MCF 10A (cell line): ENCODE measurements at places on chromosomes 6 and 20. TPM values are rescaled to one million over a fixed set of nuclear protein-coding genes. Genes with fewer than 3 reads are reported as not detected.

GTSF1L gene
- not detected in 2 replicates for total RNA-seq

GRCh38 chr20:32513031-32513866 lies 71.9 kb downstream of the NOL4L start:
- H3K36me3 ChIP-seq, result no peaks in the 10 kb centered on the region
- no peak overlapping the region for H3K27ac ChIP-seq

- no peak overlapping the region for H3K4me3 ChIP-seq
- peaks cover 69% of the 10 kb centered on the region for H3K36me3 ChIP-seq
- DNase-seq, result no peak
- H3K27ac ChIP-seq, result peak overlapping the region; percentile 12
- no peaks in the 10 kb centered on the region for H3K27me3 ChIP-seq
- peaks cover 44% of the 10 kb centered on the region for H3K4me1 ChIP-seq
These were observed 35.0 kb upstream of the ID1 start for GRCh38 chr20:31570021-31570463.

SLC35D3 gene
- not detected in 2 replicates for total RNA-seq

DNA sequence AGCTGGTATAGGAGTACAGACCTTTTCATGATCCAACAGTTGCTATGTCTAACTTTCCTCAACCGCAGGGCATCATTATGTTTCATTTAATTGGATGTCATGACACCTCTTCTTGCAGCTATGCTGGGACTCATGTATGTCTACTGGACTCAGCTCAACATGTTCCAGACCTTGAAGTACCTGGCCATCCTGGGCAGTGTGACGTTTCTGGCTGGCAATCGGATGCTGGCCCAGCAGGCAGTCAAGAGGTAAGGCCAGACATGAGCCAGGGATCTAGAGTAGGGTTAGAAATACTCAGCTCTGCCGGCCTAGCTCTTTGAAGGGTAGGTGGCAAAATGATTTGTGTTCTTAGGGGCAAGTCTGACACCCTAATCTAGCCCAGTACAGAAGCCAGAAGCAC lies 25.2 kb downstream of the GHRH start:
- DNase-seq, result no peak
- no peak overlapping the region for H3K4me3 ChIP-seq
- no peak overlapping the region for H3K27ac ChIP-seq
- H3K27me3 ChIP-seq, result no peaks in the 10 kb centered on the region
- no peaks in the 10 kb centered on the region for H3K4me1 ChIP-seq

- H3K4me1 ChIP-seq, result peaks cover 10% of the 10 kb centered on the region
- peaks cover 13% of the 10 kb centered on the region for H3K36me3 ChIP-seq
- no peaks in the 10 kb centered on the region for H3K27me3 ChIP-seq
- no peak for DNase-seq
- no peak overlapping the region for H3K27ac ChIP-seq
These were observed 2.2 kb upstream of the RPF2 start for GRCh38 chr6:110979565-110980101.

DNA sequence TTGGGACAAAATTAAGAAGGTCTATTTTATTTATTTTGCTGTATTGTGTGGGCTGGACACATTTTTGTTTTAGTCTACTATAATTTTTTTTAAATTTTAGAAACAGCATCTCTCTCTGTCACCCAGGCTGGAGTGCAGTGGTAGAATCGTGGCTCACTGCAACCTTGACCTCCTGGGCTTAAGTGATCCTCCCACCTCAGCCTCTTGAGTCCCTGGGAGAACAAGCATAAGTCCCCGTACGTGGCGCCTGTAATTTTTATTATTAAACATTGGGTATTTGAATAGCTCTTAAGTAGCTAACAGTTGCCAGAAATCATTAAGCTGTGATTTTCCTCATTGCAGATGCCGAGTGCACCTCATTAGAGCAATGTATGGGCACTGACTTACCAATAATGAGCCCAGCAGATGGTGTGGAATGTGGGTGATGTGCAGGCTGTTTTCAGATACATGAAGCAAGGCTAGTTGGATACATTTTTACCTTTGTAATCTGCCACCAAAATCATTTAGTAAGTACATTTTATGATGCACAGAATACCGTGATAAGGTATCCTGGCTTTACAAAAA lies 10.3 kb upstream of the MAS1 start:
- H3K27ac ChIP-seq, result no peak overlapping the region
- no peak for DNase-seq
- no peaks in the 10 kb centered on the region for H3K36me3 ChIP-seq
